Activated CD4-positive, alpha-beta T cell treated with anti-CD3 and anti-CD28 coated beads, Interleukin-2, amount 50 U/mL, for 4 hours (primary cell): ENCODE measurements at places on chromosomes 7 and 10.

- DNase-seq = peak; percentile 56
Observed at GRCh38 chr10:28393956-28394568, 91.2 kb upstream of the MPP7 start.

- no peak for DNase-seq
Observed at GRCh38 chr10:47031901-47032465, 120.8 kb downstream of the PTPN20 start.

GRCh38 chr10:47088656-47089354 lies 177.6 kb downstream of the PTPN20 start:
- DNase-seq = no peak

DNA sequence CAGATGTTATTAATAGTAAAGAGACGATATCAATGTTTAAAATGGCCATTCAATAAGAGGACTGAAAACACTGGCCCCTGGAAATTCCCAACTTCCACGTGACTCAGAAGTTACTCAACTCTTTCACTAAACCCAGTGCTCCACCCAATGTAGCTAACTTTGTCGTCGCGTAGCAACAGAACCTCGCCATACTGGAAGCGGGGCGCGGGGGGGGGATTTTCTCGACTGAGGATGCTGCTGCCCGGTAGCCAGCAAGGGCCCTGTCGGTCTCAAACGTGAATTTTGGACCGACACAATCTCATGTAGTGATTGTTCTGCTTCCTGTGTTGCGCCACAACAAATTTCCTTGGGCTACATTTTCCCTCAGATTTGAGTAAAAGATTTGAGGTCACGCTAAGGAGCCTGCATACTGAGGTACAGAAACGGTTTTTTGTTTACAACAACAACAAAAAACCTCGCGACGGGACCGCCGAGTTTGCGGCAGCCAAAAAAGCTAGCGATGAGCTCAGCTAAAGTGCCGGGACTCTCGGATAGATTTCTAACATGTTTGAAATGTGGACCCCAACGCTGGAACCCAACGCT lies 977 bp upstream of the SFR1 start:
- DNase-seq = peak; percentile 83

DNA sequence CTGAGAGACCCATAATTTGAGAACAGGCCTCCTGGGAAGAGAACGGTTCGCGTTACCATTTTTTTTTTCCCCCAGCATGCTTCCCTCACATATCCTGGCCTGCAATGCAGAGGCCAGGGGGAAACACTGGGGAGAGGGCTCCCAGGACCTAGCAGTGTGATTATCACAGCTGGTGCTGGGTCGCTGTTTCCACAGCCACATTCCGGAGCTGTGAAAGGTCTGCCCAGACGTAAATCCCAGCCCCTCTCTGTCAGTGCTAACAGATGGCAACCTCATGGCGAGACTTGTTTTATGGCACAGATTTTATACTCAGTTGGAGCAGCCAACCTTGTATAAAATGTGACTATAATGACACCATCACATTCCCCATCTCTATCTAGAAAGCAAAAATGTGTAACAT lies 150.5 kb downstream of the PLXDC2 start:
- no peak for DNase-seq

DNA sequence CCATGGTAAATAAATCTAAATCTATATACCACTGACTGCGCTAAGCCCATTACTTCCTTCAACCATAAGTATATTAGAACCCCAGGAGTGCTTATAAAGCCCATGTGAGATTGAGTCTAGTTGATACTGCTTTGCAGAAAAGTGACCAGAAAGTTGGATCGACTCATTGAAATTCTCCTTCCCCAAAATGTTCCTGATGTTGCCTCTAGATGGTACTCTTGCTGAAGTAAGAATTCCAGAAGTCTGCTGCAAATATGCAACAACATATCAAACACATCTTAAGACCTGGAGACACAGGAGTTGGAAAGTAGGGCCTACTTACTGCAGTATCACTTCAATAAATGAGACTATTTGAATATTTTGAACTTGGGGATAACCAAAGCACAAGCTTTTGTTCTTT lies 550.8 kb downstream of the IPMK start:
- DNase-seq = no peak

DNA sequence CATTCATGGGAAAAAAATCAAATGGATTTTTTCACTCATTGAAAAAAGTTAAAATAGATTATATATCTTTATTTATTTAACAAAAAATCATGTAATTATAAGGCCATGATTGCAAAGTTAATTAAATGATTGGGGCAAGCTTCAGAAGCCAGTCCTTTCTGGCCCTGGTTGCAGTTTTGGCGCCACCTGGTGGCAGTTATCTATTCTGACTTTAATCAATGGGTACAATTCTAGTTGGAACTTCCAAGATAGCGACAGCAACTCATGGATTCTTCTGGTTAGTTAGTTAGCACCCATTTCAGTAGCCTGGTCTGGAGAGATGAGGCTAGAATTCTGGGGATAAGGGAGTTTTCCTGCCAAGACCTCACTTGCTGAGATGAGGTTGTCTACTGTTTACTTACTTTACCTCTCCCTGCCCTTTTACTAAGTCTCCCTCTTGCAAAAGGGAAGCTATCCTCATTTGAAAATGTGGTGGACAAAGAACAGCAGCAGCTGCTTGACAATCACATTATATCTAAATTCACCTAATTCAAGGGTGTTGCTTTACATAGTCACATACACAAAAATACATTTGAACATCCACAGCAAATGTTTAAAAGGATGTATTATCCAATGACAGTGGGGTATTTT lies 42.3 kb downstream of the NOC3L start:
- peak; percentile 49 for DNase-seq

- no peak for DNase-seq
Observed at GRCh38 chr10:72611783-72612182, 14.1 kb downstream of the MICU1 start.

GRCh38 chr7:141945356-141945755 lies 1.4 kb downstream of the CLEC5A start:
- DNase-seq = no peak

DNA sequence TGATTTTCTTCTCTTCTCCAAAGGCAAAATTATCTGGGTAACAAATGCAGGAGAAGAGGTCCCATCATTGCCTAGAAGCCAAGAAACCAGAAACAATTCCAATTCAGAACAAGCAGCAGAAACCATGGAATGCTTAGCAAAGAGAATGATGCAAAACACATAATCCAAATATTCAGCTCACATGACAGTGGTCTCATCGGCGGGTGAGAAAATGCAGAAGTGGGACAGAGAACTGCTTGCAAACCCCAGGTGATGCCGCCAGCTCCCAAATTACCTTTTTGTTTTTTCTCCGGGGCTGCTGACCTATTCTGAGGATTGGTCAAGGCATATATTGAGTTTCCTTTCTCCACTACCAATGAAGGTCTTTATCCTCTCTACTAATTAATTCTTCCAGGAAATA lies 99.7 kb downstream of the ZNF22 start:
- DNase-seq = no peak

DNA sequence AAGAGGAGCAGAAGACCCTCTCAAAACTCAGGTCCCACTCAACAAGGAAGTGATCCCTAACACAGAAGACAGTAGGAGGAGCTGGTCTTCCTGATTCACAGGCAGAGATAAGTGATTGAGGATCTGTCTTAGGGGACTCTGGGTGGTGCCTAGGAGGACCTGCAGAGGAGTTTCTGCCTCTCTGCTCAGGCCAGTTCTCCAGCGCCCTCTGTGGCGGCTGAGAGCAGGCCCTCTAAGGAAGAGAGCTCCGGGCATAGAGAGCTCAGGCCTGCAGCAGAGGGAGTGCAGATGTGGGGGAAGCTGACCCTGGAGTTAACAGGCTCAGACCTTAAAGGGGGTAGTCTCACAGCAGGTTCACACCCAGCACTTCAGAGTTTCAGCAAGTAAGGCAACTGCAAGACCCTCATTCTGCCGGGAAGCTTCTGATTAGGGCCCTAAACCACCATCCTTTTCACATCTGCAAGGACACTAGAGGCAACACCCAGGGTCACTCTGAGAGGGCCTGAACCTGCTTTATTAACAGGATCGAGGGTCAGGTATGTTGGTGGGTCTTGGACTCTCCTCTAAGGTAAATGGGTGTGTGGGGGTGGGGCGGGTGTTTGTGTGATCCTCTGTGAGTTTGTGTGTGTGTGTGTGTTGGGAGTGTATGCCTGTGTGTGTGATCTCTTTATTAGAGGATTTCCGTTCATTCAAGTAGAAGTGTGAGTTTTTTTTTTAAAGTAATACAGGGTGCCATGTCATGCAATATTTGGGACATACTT lies 57.6 kb upstream of the TARP start:
- no peak for DNase-seq

DNA sequence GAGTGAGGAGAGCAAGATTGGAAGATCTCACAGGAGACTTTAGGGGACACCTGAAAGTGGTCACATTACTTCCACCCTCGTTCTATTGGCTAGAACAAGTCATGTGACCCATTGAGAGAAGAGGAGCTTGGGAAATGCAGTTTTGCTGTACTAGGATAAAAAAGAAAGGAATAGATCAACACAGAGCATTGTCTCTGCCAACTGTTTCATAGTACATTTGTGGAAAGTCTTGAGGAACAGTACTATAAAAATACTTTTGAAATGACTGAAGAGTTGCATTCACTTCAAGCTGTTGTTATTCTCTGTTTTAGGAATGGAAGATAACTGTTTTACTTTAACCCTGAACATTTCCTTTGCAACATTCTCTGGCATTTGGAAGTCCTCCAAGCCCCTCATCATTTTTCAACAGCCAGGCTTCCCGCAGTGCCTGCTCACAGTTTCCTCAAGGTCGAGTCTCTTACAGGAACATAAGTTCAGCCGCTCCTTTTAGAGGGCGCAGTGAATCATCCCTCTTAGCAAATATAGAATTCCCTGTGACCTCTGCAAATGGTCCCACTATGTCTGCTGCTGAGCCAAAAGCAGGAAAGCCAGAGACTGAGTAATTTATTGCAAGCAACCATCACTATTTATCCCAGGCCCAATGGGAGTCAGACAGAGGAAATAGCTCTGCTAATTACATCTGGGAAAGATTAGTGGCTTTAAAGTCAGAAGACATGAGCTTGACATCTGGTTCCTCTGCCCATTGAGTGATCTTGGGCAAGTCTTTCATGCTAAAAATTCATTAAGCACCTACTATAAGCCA lies 40.7 kb downstream of the MRPL32 start:
- DNase-seq = no peak

DNA sequence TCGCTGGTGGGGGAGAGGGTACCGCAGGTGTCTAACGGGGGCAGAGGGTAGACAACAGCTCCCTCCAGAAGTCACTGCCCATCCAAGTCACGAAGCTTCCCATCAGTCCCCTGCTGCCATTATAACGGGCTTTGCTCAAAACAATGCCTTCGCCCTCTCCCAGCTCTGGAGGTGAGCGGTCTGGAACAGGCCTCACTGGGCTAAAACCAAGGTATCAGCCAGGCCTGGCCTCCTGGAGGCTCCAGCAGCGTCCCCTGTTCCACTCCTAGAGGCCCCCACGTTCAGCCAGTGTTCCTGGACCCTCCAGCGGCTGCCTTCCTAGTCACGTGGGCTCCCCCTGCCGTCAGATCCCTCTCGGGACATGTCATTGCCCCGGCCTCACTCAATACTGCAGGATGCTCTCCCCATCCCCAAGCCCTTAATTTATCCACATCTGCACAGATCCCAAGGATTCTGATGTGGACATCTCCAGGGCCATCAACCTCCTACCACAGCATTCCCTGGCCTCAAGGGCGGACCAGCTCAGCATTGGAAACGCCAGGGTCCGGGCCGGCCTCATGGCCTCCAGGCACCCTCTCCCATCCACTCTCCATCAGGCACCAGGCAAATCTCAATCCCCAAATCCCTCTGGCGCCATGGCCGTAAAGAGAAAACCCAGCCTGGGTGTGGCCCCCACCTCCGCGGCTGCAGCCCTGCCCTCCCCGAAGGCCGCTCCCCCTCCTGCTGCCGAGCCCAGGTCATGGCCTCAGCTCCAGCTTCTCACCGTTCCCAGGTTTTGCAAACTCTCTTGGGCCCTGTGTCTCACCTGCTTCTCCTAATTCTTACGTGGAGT lies 104.1 kb upstream of the FAM20C start:
- no peak for DNase-seq

GRCh38 chr10:104577163-104577562 lies 63.9 kb upstream of the SORCS3 start:
- DNase-seq = no peak

DNA sequence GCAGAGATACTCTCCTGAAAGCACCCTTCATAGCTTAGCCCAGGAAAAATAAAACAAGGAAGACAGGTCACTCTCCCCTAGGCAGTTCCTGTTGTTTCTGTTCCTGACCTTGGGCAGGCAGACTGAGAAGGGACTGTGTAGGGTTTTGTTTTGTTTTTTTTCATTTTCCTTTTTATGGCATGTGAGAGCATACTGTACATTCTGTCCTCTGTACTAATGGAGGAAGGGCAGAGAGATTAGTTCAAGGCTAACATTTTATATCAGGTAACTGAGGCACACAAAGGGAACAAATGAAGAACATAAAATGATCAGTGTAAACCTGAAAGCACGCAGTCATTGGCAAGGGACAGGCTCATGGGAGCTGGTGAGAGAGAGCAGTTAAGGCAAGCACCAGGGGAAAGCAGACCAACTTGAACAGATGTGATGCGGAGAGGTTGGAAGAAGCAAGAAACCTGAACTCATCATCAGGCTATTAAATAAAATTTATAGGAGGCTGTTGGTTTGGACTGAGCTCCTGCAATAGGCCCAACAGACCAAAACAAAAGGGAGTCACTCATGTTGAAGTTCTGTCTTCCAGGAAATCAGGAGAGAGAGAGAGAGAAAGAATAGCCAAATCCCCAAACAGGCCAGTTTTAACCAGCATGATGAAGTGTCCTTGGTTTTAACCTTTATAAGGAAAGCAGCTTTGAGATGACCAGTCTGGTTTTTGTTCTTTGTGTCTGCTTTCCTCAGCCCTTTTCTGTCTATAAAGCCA lies 34.1 kb upstream of the PDCD4 start:
- no peak for DNase-seq

GRCh38 chr7:157490465-157490912 lies 153.7 kb downstream of the DNAJB6 start:
- DNase-seq = peak; percentile 13

DNA sequence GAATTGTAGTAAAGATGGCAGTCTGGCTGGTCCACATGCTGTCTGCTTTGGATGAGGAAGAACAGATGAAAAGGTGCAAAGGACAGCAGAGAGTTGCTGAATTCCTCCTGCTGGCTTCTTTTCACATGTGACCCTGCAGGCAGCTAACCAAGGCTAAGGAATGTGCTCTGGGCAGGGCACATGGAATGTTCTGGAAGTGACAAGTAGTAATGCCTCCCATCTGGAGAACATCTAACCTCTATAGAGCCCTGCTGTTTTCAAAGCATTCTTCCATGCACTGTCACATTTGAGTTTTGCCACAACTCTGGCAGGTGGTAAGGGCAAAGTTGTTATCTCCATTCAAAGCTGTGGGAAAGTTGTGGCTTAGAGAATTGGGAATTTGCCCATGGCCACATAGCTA lies 208.8 kb downstream of the STK31 start:
- DNase-seq = no peak

DNA sequence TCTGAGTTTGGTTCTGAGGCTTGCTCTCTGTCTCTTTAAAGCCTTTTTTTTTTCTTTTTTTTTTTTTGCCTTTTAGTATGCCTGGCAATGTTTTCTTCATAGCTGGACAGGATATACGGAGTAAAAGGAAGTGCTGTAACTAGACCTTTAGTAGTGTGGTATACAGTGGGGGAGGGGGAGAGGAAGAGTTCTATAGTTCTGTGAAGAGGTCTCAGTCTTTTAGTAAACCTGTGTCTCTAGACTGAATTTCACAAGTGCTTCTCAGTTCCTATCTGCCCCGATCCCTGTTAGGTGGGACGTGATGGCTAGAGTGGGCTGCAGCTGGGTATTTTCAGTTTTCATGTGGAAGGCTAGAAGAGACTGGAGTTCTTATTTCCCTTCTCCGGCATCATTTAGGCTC lies 3.1 kb upstream of the ABCC2 start:
- no peak for DNase-seq
